ENCODE measurements at places on chromosomes 3 and 15.

DNA sequence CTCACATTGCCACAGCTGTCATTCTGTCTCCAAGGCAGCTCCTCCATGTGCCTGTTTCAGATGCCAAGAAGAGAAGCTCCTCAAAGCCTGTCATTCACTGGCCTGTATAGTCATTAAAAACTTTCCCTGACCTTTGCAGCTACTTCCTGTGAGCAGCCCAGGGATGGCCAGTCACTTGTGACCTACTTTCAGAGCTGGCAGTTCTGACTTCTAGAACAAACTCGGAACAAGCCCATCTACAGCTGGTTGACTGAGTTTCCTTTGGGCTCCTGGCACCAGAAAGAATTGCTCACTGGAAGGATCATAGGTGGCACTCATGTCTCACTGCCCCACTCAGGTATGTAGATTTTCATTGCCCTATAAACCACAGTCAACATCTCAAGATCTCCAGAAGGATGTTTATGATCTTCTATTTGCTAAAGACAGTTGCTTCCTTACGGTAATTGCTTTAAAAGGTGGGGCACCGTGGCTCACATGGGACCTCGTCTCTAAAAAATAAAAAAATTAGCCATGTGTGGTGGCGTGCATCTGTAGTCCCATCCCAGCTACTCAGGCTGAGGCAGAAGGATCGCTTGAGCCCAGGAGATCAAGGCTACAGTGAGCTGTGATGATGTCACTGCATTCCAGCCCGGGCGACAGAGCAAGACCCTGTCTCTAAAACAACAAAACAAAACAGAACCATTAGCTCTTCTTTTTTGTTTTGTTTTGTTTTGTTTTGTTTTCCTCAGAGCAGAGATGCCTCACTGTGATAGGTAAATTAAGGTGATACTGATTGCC lies 11.2 kb upstream of the ATP13A3 start:
- DNase-seq: no peak

DNA sequence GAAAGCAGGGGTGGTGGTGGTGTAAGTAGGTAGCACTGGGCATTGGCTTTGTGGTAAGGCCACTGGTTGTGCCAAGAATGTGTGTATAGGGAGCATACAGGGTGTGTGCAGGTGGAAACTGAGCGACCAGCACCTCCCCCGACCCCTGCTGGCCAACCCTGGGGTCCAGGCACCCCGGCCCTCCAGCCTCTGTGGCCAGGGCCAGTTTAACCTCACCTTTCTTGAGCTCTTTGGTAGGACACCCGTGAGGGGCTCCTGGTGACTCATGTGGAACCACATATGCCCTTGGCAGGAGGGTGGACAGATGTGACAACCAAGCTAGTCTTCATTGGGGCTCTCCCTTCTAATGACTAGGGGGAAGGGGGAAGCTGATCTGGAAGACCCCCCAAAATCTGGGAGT lies 19.5 kb downstream of the SHF start:
- no peak for DNase-seq

DNA sequence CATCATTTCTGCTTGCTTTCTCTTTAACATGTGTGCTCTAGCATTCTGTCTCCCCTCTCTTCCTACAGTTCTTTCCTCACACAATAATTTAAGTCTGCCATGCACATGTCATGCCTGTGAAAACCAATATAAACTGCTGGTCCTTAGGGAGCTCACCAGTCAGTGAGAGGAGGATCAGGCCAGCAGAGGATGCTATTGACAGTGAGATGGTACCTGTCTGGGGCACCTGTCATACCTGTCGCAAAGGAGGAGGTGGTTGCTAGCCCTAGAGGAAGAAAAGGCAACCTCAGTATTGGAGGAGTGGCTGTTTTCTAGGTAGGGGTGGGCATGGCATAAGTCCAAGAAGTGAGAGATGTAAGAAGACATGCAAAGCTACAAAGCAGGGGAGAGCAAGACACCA lies 194.6 kb downstream of the GABRG3 start:
- no peak for DNase-seq

DNA sequence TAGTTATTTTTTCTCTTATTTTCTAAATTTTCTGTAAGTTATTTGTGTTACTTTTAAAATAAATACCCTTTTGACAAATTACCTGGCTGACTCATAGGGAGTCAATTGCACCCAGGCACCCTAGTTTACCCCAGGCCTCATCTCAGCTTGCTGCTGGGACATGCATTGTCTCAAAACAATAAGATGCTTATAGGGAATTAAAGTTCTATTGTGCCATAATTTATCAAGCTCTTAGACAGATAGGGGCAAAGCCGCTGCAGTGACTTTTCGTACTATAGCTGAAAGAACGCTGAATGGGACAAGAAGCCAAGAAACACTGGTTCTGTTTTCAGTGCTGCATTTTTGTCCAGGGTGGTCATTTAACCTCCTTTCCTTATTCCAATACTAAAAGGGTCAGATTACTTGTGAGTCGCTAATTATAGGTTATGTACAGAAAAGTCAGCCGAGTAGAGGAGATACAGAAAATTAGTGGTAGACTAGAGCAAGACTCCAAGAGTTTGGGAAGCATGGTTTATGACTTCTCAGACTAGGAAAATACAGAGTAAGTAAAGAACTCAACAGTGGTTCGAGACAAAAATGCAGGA lies 50.3 kb downstream of the EXD1 start:
- no peak for DNase-seq

- no peak for DNase-seq
Measured at GRCh38 chr3:13505147-13506130, 25.3 kb downstream of the HDAC11 start.

GRCh38 chr3:37937156-37937555 lies 53.4 kb upstream of the VILL start:
- no peak for DNase-seq

DNA sequence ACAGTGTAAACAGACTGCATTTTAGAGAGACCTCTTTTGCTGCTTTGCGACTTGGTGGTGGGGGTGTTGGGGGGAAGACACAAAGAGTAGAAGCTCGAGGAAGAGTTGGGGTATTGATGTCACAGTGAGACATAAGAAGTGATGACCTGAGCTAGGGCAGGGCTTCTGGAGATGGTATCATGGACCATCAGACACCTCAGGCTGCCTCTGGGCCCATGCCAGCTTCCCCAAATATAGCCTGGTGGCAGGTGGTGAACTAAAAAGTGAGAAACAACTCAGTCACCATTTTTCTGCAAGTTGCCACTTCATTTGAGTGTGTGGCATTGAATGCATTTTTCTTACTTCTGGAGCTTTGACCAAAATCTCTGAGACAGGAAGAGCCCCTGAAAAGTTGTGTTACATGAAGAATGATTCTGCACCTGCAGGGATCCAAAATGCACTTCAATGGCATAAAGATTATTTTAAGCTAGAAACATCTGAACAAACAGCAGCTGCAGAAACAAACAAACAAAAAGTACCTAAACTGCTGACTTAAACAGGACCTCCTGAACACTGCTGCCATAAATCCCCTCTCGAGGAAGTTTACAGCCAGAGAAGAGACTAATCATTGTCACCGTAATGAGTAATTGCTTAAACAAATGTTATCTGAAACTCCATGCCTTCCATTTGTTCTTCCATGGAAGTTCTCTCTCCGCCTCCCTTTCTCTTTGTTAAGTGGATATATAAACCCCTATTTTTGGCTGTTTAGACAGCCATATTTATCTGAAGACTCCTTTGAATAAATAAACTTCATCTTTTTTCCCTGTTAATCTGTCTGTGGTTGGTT lies 15.2 kb upstream of the XIRP1 start:
- no peak for DNase-seq

GRCh38 chr3:184228376-184229137 lies 828 bp upstream of the VWA5B2 start:
- DNase-seq: no peak

GRCh38 chr15:71646767-71647486 lies 163.4 kb upstream of the NR2E3 start:
- DNase-seq: no peak

GRCh38 chr3:41265011-41265545 lies 65.8 kb downstream of the CTNNB1 start:
- DNase-seq: no peak

GRCh38 chr3:24968036-24968435 lies 460.0 kb upstream of the RARB start:
- no peak for DNase-seq

- DNase-seq: no peak
Measured at GRCh38 chr15:77346245-77347036, 73.5 kb downstream of the PEAK1 start.

GRCh38 chr15:90884719-90885431 lies 571 bp downstream of the FES start:
- no peak for DNase-seq

DNA sequence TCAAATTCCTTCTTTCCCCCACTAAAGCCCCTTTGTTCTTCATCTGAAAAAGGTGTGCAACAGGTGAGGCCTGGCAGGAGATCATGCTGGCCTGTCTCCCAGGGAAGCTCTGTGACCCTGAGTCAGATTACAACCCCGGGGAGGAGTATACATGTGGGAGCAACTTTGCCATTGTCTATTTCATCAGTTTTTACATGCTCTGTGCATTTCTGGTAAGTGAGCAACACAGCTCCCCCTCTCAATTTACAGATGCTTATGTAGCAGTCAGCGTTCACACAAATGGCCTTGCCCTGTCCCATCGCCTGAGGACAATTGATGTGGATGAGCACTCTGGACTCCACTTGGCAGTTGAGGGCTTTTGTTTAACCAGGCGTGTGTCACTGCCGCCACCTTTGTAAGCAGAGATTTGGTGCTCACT lies 70.4 kb downstream of the CHDH start:
- no peak for DNase-seq

All from stimulated activated CD4-positive, alpha-beta T cell treated with anti-CD3 and anti-CD28 coated beads, Interleukin-12 subunit alpha, Interleukin-12 subunit beta, amount 100 ng/mL, for 24 hours (primary cell).